ENCODE measurements at places on chromosomes 16 and 17. TPM values are rescaled to one million over a fixed set of nuclear protein-coding genes. Genes with fewer than 3 reads are reported as not detected.

Gene GAA
- 13.6 TPM for total RNA-seq

Gene IL17C
- total RNA-seq, result not detected

Gene NDE1
- total RNA-seq, result 40.5 TPM

Gene COL1A1
- 570 TPM for total RNA-seq

Gene KRT27
- not detected for total RNA-seq

Gene PIRT
- not detected for total RNA-seq

Gene GAS2L2
- not detected for total RNA-seq

Gene NPIPA3
- 1.00 TPM for total RNA-seq

Gene TP53TG3C
- total RNA-seq, result not detected

Gene SLFN14
- not detected for total RNA-seq

Gene PTGES3L
- 0.44 TPM for total RNA-seq

Gene NPIPA8
- not detected for total RNA-seq

Gene CLEC18B
- 0.33 TPM for total RNA-seq

Gene MLYCD
- 4.2 TPM for total RNA-seq

Gene PYY
- not detected for total RNA-seq

Gene SLC25A10
- 11.0 TPM for total RNA-seq

Gene CNGB1
- total RNA-seq, result not detected

Gene RIPOR1
- 39.7 TPM for total RNA-seq

Gene PRSS53
- total RNA-seq, result 2.7 TPM

Gene CAMTA2
- total RNA-seq, result 4.6 TPM

Gene CDK5R1
- total RNA-seq, result 1.00 TPM

Gene GIT1
- 24.1 TPM for total RNA-seq

Gene ATP2A1
- total RNA-seq, result 0.22 TPM

Gene SDF2
- 44.0 TPM for total RNA-seq

Gene SLX1B
- total RNA-seq, result 22.5 TPM

Gene RHBDL3
- under 0.01 TPM for total RNA-seq

Gene SLC22A31
- total RNA-seq, result 0.25 TPM

Gene RAMP2
- total RNA-seq, result 0.37 TPM

Gene CHD9
- total RNA-seq, result 48.9 TPM

Gene TMEM88
- total RNA-seq, result 0.22 TPM

Gene CES5A
- total RNA-seq, result not detected

Gene FADS6
- total RNA-seq, result not detected

Gene CD300LB
- total RNA-seq, result not detected

Gene CBX8
- 6.9 TPM for total RNA-seq

Gene HEATR3
- 34.7 TPM for total RNA-seq

Gene HOXB8
- total RNA-seq, result not detected

Gene GLP2R
- under 0.01 TPM for total RNA-seq

Gene ZNF624
- total RNA-seq, result 7.2 TPM

Gene NTN3
- total RNA-seq, result 2.4 TPM

Gene MYO19
- total RNA-seq, result 52.2 TPM

Gene CCDC137
- 12.0 TPM for total RNA-seq

Gene MEIOB
- 0.50 TPM for total RNA-seq

Gene MT4
- not detected for total RNA-seq

Measured in uterine smooth muscle cell (primary cell).